Stimulated activated CD4-positive, alpha-beta T cell treated with anti-CD3 and anti-CD28 coated beads, Interleukin-1b, Interleukin-23, amount 100 ng/mL, for 4 hours (primary cell): ENCODE measurements at places on chromosomes 5 and 9.

GRCh38 chr9:70419556-70420440 lies 5.3 kb upstream of the KLF9 start:
- peak; percentile 76 for DNase-seq

DNA sequence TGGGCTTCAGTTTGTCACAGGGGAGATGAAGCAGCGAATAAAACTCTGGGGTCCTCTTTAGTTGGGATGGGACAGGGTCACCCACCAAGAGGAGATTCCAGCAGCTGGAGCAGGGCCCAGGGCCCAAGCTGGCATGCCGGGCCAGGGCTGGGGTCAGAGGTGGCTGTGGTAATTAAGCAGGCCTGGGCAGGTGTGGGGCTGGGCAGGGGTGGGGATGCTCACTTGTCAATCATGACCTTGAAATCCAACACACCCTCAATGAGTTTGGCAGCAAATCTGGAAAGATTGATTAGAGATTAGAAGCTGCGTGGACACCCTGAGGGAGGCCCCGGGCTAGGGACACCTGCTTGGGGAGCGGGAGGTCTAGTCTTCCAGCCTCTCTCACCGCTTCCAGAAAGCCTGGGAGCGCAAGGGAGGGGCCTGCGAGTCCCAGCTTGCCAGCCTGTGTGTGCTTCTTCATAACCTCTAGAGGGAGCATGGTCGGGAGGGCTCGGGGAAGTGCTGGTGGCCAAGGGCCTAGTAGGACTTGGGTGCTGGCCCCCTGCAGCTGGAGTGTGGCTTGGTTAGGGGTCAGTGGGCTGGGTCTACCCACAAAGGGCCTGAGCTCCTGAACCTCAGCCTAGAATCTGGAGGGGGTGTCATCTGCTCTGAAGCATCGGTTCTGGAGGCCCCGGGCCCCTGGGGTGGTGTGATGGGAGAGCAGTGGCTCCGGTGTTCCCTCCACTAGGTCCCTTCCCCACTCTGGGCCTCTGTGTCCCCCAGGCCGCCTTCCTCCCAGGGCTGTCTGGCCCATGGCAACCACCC lies 7.6 kb downstream of the CRAT start:
- DNase-seq = no peak

DNA sequence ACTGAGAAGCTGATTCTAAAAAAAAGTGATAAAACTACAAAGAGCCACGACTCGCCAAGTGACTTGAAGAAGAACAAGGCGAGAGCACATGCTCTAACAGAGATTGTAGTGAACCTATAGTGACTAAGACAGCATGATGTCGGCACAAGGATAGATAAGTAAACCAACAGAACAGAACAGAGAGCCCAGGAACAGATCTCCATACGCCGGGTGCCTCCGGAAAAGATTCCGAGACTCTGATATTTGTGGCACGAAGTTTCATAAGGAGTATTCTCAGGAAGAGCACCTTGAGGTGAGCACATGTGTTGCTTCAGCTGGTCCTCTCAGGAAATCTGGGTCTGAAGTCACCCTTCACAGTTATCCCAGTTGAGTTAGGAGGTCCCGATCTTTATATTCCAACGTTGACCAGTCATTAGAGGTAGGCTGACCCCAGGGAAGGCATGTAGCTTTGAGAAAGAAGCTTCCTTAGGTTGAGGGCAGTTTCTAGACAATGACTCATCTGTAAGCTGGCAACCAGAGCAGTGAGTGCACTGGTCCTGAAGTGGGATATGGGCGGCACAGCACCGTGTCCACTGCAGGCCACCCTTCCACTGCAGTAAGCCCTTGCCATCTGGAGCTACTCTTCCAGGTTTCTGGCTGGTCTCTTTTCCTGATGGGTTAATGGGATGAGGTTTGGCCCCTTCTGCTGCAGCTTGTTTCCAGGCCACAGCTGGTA lies 13.6 kb upstream of the CLK4 start:
- DNase-seq = no peak

- DNase-seq = no peak
Measured at GRCh38 chr9:27800159-27800558, 226.9 kb upstream of the C9orf72 start.

- DNase-seq = no peak
Measured at GRCh38 chr9:87270221-87270847, 227.3 kb upstream of the DAPK1 start.
